ENCODE measurements at places on chromosomes 12 and 14. TPM values are rescaled to one million over a fixed set of nuclear protein-coding genes. Genes with fewer than 3 reads are reported as not detected.

ZNF664 gene
- polyA plus RNA-seq: 49.6 TPM

C12orf56 gene
- polyA plus RNA-seq: 1.9 TPM

LIMA1 gene
- polyA plus RNA-seq: 150 TPM

RAPGEF3 gene
- 11.6 TPM for polyA plus RNA-seq

ADSS1 gene
- polyA plus RNA-seq: 69.9 TPM

MMP19 gene
- polyA plus RNA-seq: not detected

CCDC198 gene
- 0.26 TPM for polyA plus RNA-seq

PRKAG1 gene
- 56.5 TPM for polyA plus RNA-seq

NPFF gene
- polyA plus RNA-seq: 0.40 TPM

OTOGL gene
- not detected for polyA plus RNA-seq

L2HGDH gene
- 5.4 TPM for polyA plus RNA-seq

PPP2R5E gene
- polyA plus RNA-seq: 26.9 TPM

SALL2 gene
- polyA plus RNA-seq: 15.1 TPM

R3HDM2 gene
- 49.4 TPM for polyA plus RNA-seq

FERMT2 gene
- 147 TPM for polyA plus RNA-seq

ASPG gene
- 0.71 TPM for polyA plus RNA-seq

ANKRD9 gene
- polyA plus RNA-seq: 13.9 TPM

LTB4R gene
- 3.3 TPM for polyA plus RNA-seq

AKAP3 gene
- 0.86 TPM for polyA plus RNA-seq

ERP27 gene
- 0.30 TPM for polyA plus RNA-seq

ZNF641 gene
- polyA plus RNA-seq: 14.4 TPM

RIMKLB gene
- polyA plus RNA-seq: 97.8 TPM

NOVA1 gene
- polyA plus RNA-seq: 16.3 TPM

RERGL gene
- 0.62 TPM for polyA plus RNA-seq

TSHR gene
- 0.55 TPM for polyA plus RNA-seq

PGF gene
- 36.2 TPM for polyA plus RNA-seq

ADGRD1 gene
- 10.5 TPM for polyA plus RNA-seq

PRKD1 gene
- 25.5 TPM for polyA plus RNA-seq

NTS gene
- 0.74 TPM for polyA plus RNA-seq

SERPINA9 gene
- not detected for polyA plus RNA-seq

KITLG gene
- polyA plus RNA-seq: 18.3 TPM

NYNRIN gene
- polyA plus RNA-seq: 38.5 TPM

LRTM2 gene
- polyA plus RNA-seq: 0.11 TPM

AGAP2 gene
- polyA plus RNA-seq: 36.1 TPM

TMCC3 gene
- polyA plus RNA-seq: 26.0 TPM

Data from muscle of arm (tissue), 14 donors.